ENCODE measurements at places on chromosomes 5 and 9.

GRCh38 chr9:101037430-101037829 is 8.9 kb downstream of the PLPPR1 start:
- no peak for DNase-seq

DNA sequence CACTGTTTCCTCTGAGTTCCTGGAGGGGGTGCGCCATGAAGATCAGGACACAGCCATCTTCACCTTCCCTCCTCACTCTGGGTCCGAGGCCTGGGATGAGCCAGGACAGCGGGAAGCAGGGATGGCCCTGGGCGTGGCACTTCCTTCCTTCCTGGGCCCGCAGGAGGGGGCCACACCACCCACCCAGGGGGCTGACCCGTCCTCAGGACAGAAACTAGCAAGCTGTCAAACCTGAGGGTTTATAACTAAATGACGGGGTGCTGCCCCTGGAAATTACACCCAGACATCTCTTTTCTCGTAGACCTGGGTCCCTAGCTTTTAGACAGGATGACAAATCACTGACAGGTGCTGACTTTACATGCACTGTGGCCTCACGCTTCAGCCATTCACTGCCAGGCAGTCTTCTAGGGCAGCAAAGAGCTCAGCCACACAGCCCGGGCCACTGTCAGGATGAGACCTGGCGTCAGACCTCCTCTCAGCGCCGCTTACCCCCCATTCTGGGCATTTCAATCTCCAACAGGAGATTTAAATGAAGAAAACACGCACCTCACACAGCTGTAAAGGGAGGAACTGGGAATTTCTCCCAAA is 8.1 kb downstream of the FCN2 start:
- no peak for DNase-seq

DNA sequence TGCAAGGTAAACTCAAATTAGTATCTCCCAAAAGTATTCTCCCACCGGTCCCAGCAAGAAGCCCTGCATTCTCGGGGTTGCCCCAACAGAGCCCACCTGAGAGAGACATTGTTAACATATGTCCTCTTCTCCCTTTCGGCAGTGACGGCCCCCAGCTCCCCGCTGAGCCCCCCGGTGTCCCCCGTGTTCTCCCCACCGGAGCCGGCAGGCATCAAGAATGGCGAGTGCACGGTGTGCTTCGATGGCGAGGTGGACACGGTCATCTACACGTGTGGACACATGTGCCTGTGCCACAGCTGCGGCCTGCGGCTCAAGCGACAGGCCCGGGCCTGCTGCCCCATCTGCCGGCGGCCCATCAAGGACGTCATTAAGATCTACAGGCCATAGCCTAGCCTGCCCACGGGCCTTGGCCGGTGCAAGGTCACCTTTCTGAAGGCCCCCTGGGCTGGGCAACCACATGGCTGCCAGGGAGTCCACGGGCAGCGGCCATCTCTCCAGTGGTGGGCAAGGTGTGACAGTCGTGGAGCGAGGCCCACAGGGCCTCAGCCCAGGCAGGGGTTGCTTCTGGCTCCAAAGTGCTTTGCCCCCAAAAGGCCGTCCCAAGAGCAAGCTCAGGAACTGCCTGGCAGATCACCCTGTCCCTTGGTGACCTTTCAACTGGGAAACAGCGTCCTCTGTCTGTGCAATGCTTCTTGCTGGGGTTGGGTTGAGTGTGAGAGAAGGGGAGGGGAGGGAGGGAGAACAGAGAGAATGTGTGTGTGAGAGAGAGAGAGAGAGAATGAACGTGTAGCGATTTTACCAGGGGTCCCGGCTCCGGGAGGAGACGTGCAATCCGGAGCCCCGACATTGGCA is 45.7 kb downstream of the NEURL1B start:
- no peak for DNase-seq

DNA sequence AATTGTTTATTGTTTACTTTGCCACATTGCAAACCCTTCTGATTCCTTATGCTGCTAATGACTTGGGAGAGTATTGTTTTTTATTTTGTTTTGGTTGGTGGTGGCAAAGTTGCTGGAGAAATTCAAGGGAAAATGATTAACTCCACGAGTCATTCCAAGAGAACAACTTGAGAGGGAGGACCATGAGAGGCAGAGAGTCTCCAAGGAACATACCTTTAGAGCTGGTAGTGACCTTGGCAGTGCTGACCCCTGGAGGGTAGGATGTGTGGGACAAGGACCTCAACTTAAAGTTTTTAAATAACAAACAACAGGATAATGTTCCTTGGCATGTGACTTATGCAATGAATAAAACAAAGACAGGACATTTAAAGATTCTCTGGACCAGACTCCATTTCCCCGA is 139.7 kb downstream of the LRRC70 start:
- no peak for DNase-seq

- DNase-seq: no peak
Observed at GRCh38 chr5:38471709-38472108, 84.7 kb downstream of the LIFR start.

GRCh38 chr9:86924206-86924605 is 23.1 kb downstream of the GAS1 start:
- DNase-seq: no peak

DNA sequence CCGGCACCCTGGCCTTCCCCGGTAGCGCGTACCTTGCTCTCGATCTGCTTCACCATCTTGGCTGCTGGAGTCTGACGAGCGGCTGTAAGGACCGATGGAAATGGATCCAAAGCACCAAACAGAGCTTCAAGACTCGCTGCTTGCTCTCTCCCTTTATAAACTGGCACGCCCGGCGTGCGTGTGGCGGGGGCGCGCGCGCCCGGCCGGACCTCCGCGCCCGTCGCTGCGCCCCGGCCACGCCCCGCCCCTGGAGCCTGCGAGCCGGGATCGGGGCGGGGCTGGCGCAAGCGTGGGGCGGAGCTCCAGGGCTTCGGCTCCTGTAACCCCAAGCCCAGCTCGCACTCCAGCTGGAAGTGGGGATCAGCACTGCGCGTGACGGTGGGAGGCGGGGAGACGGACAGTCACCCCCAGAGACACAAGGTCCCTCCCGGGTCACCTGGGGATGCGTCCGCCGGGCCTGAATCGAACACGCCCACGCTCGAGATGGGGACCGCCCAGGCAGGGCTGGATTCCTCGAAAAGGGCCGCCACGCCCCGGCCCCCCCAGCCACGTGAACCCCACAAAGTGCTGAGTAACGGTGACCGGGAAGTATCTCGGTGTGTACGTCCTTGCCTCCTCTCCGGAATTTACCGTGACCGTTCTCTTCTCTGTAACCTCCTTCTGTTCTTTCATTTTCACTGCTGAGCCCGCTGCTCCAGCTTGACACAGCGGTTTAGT is at the start of gene TXN:
Gene TXN, minus strand, starts transcription at position 128 of the 717 bp plus-strand sequence. Its CDS starts 72 bp downstream, at position 56.
- peak; percentile 93 for DNase-seq

DNA sequence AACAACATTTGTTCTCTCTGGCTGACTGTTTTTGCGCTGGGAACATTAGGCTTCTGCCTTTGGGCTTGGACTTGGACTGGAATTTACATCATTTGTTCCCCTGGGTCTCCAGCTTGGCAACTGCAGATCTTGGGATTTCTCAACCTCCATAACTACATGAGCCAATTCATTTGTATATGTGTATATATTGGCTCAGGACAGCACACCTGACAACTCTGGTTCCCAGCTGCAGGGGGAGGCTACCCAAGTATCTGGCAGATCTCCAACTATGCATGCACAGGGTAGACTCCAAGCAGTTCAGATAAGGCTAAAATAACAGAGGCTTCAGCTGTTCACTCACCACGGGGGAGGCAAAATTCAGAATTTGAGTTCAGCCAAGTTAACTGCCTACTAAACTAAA is 31.6 kb upstream of the F2RL1 start:
- no peak for DNase-seq

DNA sequence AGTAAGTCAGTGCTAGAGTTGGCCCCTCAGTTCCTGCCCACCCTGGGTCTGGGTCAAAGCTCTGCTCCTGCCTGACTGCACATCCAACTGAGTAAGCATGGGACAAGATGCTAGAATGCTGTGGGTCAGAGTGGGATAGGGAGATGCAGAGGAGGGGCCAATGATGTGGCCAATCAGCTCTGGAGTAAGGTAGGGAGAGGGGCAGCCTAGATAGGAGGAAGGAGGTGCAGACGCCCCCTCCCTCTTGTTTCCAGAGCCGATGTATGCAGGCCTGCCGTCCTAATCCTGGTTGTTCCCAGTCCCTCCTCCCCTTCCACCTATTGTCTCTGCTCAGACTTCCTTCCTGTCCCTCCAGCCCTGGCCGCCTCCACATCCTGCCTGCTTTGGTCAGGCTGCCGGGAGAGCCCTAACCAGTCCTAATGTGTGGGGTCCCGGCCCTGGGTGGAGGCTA is 1.3 kb downstream of the ARAP3 start:
- DNase-seq: peak; percentile 90

- DNase-seq: no peak
Observed at GRCh38 chr5:99059685-99060084, 130.9 kb upstream of the CHD1 start.

GRCh38 chr5:139076111-139076510 is 122.1 kb downstream of the SIL1 start:
- no peak for DNase-seq
